ENCODE measurements at places on chromosomes 3 and 15.

GRCh38 chr15:85129881-85130280, 148.2 kb downstream of the PDE8A start:
- no peak for DNase-seq

DNA sequence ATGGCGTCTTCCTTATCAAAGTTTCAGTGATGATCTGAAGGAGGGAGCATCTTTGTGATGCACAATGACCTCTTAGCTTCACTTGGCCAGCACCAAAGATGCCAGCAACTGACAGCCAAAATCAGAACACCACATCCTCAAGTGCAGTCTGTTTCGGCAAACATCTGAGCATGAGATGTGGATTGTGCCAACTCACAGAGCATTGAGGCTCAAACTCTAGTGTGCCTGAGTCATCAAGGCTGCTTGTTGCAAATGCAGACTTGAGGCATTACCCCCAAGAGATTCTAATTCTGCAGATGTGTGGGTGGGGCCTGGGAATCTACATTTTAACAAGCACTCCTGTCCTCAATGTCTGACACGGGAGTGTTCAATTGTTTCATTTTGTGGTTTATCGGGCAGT, 35.8 kb downstream of the ABHD5 start:
- no peak for DNase-seq

- no peak for DNase-seq
Observed at GRCh38 chr3:43328653-43329052, 42.3 kb downstream of the SNRK start.

DNA sequence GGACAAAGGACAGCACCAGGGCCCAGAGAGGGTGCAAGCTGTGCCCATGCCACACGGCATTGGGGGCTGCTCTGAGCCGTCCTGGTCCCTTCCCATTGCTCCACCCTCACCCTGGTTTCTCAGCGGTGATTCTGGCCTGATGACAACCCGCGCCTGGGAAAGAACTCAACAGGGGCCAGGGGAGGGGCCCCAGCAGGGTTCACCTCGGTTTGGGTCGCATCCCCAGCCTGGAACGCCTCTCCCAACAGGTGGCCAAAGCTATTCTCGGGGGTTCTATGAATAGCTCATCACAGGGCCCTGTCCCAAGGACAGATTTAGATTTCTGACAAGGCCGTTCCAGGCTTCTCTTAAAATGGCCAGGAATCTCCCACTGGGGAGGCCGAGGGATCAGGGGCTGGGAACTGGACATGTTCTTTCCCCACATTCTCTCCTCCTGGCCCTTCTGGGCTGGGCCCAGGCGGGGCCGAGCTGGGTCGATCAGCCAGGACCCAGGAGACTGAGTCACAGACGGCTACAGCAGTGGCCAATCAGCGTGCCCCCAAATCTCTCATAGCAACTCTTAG, 17.9 kb downstream of the GRIP2 start:
- peak; percentile 60 for DNase-seq

DNA sequence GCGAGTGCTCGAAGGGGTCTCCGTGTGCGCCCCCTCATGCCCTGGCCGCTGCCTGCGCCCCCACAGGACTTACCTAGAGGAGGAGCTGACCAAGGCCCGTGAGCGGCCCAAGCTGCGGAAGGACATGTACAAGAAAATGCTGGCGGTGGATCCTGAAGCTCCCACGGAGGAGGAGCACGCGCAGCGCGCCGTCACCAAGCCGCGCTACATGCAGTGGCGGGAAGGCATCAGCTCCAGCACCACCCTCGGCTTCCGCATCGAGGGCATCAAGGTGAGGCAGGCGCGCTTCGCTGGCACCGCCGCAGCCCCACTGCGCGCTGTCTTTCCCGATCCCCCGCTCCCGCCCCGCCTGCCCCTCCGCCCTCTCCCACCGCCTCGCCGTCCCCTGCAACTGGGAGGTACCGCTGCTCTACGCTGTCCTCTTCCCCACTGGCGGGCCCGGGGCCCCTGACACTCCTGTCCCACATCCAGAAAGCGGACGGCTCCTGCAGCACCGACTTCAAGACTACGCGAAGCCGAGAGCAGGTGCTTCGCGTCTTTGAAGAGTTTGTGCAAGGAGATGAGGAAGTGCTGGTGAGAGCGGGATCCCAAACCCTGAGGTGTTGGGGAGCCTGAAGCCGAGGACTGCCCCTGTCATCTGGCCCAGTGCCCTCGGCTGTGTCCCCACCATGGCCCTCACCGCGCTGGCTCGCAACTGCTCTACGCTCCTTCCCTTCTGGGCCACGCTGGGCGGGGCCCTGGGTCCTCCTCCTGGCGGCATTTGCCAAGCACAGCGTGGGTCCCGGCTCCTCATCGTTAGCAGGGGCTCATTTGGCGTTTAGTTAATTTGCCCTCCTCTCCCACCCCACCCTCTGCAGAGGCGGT, 8.5 kb downstream of the ITPKA start:
- DNase-seq, result no peak

- no peak for DNase-seq
Observed at GRCh38 chr15:86333819-86334218, 254.1 kb downstream of the AGBL1 start.

DNA sequence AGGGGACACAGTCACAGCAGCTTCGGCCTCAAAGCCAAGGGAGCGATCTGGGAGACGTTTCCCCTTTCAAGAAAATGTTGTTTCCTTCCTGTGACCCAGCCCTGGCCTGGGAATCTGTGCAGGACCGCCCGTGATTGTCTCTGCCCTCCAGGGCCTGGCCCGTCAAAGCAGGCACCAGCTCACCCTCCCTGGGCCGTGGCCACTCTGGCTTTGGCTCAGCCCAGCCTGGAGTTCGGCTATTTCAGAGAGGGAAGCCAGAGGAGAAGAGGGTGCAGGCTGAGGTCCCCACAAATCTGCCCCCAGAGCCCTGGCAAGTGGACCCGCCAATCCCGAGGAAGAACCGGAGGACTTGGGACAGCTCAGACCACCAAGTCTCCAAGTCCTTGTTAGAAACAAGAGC, 12.7 kb downstream of the GATA2 start:
- DNase-seq, result peak; percentile 71

All from chondrocyte (in vitro differentiated cells).